NCI-H1048 (cell line): ENCODE measurements at places on chromosomes 16 and 17.

DNA sequence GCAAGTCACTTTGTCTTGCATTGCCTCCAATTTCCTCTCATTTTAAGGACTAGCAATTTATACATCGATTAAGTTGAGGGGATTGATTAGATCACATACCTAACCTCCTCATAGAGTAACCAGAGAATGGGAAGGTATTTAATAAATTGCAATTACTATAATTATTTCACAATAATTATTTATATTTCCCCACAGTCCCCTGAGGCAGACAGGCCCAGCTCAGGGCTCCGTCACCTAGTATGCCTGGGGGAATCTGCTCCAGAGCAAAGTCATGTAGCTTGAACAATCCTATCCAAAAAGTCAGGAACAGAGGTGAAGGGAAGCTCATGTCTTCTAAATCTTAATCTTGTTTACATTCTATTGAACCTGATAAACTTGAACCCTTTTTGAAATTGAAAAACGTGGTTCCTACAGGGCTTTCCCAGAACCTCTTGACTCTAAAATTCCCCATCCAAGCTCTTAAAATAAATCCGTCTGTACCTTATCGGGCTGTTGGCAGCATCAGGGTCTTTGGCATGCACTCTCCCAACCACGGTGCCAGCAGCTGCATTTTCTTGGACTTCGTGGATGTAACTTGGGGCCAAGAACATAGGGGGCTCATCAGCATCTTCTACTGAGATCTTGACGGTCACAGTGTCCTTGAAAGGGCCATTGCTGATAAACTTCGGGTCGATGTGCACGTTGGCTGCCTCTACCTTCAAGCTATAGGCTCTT is 140.1 kb downstream of the CDH11 start:
- no peak for DNase-seq

DNA sequence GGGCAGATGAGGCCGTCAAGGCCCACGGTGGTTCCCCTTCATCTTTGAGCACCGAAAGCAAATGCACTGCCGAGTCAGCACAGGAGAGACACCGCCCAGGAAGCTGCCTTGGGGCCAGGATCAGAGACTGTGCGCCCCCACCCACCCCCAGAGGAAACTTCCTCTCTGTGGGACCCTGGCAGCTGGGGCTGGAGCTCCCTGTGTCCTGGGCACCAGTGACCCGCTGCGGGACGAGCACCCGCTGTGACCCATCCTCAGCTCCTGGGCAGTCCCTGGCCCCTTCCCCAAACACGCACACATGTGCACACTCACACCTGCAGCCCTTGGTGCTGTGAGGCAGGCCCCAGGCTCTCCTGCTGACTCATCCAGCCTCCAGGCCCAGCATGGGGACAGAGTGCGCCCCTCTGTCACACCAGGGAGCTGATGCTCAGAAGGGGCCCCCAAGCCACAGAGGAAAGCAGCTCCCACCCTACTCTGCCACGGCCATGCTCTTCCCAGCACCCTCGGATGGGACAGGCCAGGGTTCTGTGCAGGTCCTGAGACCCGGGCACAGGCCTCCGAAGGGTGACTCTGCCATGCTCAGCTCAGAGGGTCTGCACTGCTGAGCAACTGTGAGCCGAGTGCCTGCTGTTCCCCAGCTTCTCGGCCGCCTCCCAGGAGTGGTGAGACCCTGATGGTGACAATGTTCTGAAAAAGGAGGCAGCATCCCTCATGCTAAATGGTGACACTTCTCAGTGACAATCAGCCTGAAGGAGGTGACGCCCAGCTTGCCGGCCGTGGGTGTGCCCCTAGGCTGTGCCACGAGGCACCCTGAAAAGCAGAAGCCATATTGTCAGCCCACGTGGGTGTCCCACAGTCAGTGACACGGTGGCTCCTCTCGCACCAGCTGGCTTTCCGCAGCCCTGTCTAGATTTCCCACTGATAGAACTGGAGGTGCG is 3.6 kb downstream of the PIEZO1 start:
- DNase-seq = no peak

DNA sequence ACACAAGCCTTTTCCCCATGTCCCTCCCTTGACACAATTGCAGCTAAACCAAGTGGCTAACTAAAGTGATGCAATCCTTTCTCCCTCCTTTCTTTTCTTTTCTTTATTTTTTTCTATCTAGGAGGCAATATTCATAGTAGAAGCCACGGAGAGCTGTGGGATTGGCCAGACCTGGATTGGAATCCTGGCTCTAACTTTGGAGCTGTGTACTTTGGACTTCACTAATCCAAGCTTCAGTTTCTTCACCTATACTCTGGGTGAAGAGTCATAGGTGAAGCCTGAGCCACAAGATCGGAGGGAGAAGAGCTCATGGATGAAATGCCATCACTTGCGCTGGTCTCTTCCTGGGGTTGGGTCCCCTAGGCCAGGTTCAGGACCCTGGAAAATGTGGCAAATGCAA is 177.2 kb downstream of the IRX5 start:
- DNase-seq = no peak

DNA sequence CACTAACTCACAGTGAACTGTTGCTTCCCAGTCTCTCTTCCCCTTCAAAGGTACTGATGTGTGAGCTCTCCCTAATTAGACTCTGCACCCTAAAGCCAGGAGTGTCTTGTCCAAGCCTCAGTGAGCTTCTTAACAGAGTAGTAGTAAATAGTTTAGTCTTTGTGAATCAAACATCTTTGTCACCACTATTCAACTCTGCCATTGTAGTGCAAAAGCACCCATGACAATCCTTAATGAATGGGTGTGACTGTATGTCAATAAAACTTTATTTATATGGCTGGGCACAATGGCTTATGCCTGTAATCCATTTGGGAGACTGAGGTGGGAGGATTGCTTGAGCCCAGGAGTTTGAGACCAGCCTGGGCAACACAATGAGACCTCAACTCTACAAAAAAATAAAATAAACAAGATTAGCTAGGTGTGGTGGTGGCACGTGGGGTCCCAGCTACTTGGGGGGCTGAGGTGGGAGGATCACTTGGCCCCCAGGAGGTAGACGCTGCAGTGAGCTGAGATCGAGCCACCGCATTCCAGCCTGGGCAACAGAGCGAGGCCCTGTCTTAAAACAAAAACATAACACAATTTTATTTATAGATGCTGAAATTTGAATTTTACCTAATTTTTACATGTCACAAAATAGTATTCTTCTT is 45.5 kb upstream of the TNRC6A start:
- DNase-seq = no peak

GRCh38 chr17:48546924-48547807 is 2.3 kb upstream of the HOXB2 start:
- DNase-seq = no peak

DNA sequence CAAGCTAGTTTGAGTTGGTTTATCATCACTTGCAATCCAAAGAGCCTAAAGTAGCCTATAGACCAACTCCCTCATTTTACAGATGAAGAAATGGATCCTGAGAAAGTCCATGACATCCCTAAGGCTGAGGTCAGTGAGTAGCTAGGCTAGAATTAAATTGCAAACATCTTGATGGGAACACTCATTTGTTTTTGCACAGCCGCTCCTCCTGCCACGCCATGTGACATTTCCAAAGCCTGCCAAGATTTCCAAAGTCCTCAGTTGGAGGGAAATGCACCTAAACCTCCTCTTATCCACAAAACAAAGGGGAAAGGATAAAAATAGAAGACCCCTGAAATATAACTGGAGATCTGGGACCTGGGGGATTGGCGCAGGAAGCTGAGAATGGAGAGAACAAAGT is 15.0 kb downstream of the TMEM92 start:
- DNase-seq = no peak

- DNase-seq = no peak
Measured at GRCh38 chr16:67928561-67929364, 2.9 kb downstream of the CTRL start.
